Activated T-helper 2 cell treated with anti-CD3 and anti-CD28 coated beads, Interferon-gamma antibody, Interleukin-2, Interleukin-4, amounts not matched to agents 10 μg/mL and 5 μg/mL and 100 μg/mL, durations not matched to agents 14 hours and 24 hours and 36 hours (primary cell): ENCODE measurements at places on chromosomes 7 and 10.

DNA sequence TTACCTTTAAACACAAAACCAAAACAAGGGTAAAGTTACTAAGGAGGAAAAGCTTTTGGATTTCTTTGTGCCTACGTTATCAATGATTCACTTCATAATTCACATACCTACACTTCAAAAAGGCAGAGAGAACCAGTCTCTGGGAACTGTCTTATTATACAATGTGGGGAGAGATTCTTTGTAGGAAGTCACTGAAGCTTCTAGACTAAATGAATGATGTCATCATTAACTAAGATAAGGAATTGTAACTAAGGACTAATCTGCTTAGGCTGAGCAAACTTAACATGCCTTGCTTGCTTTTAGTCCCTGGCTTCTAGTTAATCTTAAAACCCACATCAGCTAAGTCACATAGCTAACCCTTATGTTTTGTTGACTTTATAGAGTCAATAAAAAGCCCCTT is 771.2 kb downstream of the NXPH1 start:
- DNase-seq = no peak
- no peaks in the 10 kb centered on the region for H3K4me1 ChIP-seq
- H3K27ac ChIP-seq = no peak overlapping the region
- H3K27me3 ChIP-seq = no peaks in the 10 kb centered on the region

- no peaks in the 10 kb centered on the region for H3K27me3 ChIP-seq
- H3K36me3 ChIP-seq = peaks cover 69% of the 10 kb centered on the region
- H3K27ac ChIP-seq = no peak overlapping the region
Observed at GRCh38 chr7:24871770-24872169, 108.2 kb downstream of the OSBPL3 start.

GRCh38 chr10:127910464-127910770 is 3.5 kb downstream of the PTPRE start:
- H3K36me3 ChIP-seq = no peaks in the 10 kb centered on the region
- no peak overlapping the region for H3K4me3 ChIP-seq
- H3K27me3 ChIP-seq = peaks cover 25% of the 10 kb centered on the region

DNA sequence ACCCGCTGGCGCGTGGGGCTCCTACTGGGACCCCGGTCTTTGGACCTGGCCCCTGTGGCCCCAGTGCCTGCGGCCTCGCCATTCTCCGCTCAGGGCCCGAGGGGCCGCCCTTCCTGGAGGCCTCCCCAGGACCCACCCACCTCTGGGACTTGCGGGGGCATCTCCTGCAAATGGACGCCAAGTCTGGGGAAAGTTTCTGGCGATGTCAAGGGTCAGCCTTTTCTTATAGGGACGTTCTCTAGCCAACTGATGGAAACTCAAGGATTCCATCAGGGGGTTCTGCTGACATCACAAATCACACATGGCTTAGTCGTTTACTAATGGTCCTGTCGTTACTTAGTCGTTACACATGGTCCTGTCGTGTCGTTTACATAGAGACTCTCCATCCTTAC is 57.7 kb upstream of the RHOBTB1 start:
- no peaks in the 10 kb centered on the region for H3K36me3 ChIP-seq
- peaks cover 2% of the 10 kb centered on the region for H3K4me1 ChIP-seq
- no peak for DNase-seq
- H3K27me3 ChIP-seq = peaks cover 71% of the 10 kb centered on the region
- H3K4me3 ChIP-seq = peak overlapping the region; percentile 42

DNA sequence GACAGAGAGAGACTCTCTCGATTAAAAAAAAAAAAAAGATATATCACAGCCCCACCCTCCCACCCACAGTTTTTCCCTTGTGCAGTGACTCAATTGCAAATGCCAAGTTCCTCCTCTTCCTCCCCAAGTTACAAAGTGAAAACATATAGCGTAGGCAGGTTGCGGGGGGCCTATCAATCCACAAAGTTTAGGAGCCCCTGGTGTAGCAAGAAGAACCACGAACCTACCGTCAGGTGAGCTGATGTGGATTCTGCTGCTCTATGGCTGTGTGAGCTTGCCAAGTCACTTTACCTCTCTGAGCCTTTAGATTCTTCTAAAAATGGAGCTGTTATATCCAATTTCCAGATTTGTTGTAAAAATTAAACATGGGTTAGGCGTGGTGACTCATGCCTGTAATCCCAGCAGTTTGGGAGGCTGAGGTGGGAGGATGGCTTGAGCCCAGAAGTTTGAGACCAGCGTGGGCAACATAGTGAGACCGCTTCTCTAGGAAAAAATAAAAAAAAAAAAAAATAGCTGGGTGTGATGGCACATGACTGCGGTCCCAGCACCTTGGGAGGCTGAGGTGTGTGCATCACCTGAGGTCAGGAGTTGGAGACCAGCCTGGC is 8.2 kb upstream of the RHBDD2 start:
- H3K27ac ChIP-seq = peak overlapping the region; percentile 88
- peaks cover 3% of the 10 kb centered on the region for H3K27me3 ChIP-seq
- H3K36me3 ChIP-seq = no peaks in the 10 kb centered on the region
- peak overlapping the region; percentile 64 for H3K4me3 ChIP-seq
- DNase-seq = no peak

- H3K27me3 ChIP-seq = no peaks in the 10 kb centered on the region
- peaks cover 2% of the 10 kb centered on the region for H3K4me1 ChIP-seq
- no peak for DNase-seq
- no peak overlapping the region for H3K27ac ChIP-seq
Observed at GRCh38 chr7:29043576-29043975, 85.4 kb upstream of the TRIL start.

- H3K4me1 ChIP-seq = no peaks in the 10 kb centered on the region
- H3K27ac ChIP-seq = no peak overlapping the region
- H3K36me3 ChIP-seq = no peaks in the 10 kb centered on the region
- no peak overlapping the region for H3K4me3 ChIP-seq
- H3K27me3 ChIP-seq = no peaks in the 10 kb centered on the region
- DNase-seq = no peak
Observed at GRCh38 chr10:36198322-36198721, 556.2 kb upstream of the FZD8 start.

- H3K27me3 ChIP-seq = peaks cover 30% of the 10 kb centered on the region
- H3K4me1 ChIP-seq = no peaks in the 10 kb centered on the region
- H3K27ac ChIP-seq = no peak overlapping the region
- no peak overlapping the region for H3K4me3 ChIP-seq
Observed at GRCh38 chr10:89283025-89283935, 18.6 kb upstream of the IFIT2 start.

GRCh38 chr7:92306153-92306552 is 60.4 kb downstream of the ANKIB1 start:
- no peak overlapping the region for H3K27ac ChIP-seq
- H3K4me3 ChIP-seq = no peak overlapping the region
- peaks cover 9% of the 10 kb centered on the region for H3K36me3 ChIP-seq
- DNase-seq = no peak

- no peaks in the 10 kb centered on the region for H3K36me3 ChIP-seq
- peaks cover 14% of the 10 kb centered on the region for H3K27me3 ChIP-seq
- H3K27ac ChIP-seq = no peak overlapping the region
- H3K4me3 ChIP-seq = no peak overlapping the region
- DNase-seq = no peak
- peaks cover 7% of the 10 kb centered on the region for H3K4me1 ChIP-seq
Observed at GRCh38 chr7:128120976-128121490, 89.8 kb upstream of the LRRC4 start.

- peaks cover 15% of the 10 kb centered on the region for H3K27me3 ChIP-seq
- no peaks in the 10 kb centered on the region for H3K4me1 ChIP-seq
- H3K36me3 ChIP-seq = no peaks in the 10 kb centered on the region
- H3K4me3 ChIP-seq = no peak overlapping the region
- H3K27ac ChIP-seq = no peak overlapping the region
- DNase-seq = no peak
Observed at GRCh38 chr7:156543699-156544598, 96.6 kb upstream of the RNF32 start.
